Germinal center (tissue), 1 donor: ENCODE measurements at places on chromosomes 16 and 17.

- no peak for DNase-seq
These were observed 140.8 kb upstream of the CHMP6 start for GRCh38 chr17:80850817-80851216.

DNA sequence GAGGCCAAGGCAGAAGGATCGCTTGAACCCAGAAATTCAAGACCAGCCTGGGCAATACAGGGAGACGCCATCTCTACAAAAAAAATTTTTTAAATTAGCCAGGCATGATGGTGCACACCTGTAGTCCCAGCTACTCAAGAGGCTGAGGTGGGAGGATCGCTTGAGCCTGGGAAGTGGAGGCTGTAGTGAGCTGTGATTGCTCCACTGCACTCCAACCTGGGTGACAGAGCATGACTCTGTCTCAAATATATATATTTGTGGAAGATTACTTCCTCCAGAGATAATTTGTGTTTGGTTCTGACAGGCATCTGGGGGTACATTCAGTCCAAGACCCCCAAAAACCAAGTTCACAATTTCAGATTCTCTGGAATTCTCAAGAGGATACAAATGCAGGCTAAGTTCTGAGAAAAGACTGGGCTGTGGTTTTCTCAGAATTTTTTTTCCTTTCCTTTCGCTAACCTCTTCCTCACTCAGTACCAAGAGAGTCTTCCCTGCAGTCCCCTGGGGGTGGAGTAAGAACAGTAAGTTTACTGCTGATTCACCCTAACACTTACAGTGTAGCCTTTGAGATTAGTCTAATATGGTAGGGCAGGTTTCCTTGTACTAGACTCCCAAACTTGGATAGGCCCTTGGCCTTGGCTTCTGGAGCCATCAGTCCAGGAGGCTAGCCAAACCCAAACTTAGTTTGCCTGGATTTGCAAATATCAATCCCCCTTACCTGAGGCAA is 15.1 kb downstream of the GSDMB start:
- no peak for DNase-seq

- no peak for DNase-seq
These were observed 99.3 kb upstream of the C17orf78 start for GRCh38 chr17:37276475-37276874.

GRCh38 chr16:77207030-77207429 is 7.8 kb downstream of the SYCE1L start:
- no peak for DNase-seq

GRCh38 chr17:80219763-80220053 is 425 bp downstream of the SGSH start:
- DNase-seq = peak; percentile 11

GRCh38 chr17:37092701-37093100 is 143.9 kb downstream of the AATF start:
- no peak for DNase-seq

- no peak for DNase-seq
These were observed 229.6 kb upstream of the HSBP1 start for GRCh38 chr16:83578171-83578570.

DNA sequence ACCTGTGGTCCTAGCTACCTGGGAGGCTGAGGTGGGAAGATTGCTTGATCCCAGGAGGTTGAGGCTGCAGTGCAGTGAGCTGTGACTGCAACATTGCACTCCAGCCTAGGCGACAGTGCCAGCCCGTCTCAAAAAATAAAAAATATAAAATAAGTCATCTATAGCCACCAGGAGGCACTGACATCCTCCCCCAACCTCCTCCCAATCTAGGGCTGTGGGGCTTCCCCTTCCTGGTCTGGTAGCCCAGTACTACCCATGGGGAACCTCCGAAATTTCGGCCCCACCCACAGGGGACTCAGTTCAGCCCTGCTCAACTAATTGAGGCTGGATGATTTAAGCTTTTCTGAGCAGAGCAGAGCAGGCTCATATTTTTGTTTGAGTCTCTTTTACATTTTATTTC is 3.2 kb downstream of the ZSCAN10 start:
- DNase-seq = peak; percentile 88

GRCh38 chr17:61400066-61400716 is 548 bp downstream of the TBX2 start:
- DNase-seq = no peak

DNA sequence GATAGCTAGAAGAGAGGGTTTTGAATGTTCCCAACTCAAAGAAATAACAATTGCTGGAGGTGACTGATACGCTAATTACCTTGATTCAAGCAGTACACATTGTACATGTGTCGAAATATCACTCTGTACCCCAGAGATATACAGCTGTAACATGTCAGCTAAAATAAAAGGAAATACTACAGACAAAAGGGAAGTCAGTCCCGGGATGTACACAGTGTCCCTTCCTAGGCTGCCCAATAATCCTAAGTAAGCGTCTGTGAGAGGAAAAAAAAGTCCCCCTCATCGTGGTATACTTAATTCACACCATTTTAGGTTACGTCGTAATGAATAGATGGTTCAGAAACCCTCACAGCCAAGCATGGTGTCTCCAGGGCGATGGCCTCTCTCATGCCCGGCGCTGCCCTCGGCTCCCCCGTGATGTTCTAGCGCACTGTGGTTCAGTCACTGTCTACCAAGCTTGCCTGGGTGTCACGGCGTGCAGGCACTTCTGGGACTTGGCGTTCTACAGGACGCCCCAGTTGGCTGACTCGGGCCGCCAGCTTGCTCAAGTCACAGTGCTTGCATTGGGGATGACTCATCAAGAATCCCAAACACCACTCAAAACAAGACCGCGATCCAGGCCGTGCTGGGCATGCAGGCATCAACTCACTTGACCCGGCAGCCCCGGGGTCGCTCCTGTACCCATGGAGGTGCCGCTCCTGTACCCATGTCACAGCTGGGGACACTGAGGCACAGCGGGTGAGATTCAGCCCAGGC is 27.6 kb downstream of the CCDC40 start:
- DNase-seq = no peak

GRCh38 chr17:67492824-67493517 is 115.9 kb downstream of the PITPNC1 start:
- DNase-seq = no peak

- no peak for DNase-seq
These were observed 91.7 kb downstream of the PCTP start for GRCh38 chr17:55842405-55843158.

DNA sequence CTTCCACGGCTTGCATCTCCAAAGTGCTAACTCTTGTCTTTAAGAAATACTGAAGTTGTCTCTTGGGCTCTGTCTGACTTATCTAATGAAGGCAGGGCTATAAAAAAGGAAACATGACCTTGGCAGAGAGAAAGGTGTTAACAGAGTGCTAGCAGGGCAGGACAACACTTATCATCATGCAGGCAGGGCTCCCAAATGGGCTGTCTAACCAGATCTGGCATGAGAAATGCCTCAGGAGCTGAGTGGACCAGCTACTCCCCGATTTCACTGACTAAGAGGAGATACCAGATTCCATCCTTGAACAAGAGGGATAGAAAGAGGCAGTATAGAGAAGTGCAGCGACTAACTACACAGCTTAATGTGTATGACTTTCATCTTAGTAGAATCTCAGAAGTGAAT is 32.6 kb downstream of the PMP22 start:
- no peak for DNase-seq

- no peak for DNase-seq
These were observed 105.5 kb downstream of the AXIN2 start for GRCh38 chr17:65455972-65456343.

DNA sequence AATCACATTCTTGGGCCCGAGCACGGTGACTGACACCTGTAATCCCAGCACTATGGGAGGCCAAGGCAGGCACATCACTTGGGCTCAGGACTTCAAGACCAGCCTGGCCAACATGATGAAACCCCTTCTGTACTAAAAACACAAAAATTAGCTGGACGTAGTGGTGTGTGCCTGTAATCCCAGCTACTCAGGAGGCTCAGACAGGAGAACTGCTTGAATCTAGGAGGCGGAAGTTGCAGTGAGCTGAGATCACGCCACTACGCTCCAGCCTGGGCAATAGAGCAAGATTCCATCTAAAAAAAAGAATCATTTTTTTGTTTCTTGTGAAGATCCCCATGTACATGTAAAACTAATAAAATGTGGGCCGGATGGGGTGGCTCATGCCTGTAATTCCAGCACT is 53.1 kb upstream of the ATF7IP2 start:
- no peak for DNase-seq

DNA sequence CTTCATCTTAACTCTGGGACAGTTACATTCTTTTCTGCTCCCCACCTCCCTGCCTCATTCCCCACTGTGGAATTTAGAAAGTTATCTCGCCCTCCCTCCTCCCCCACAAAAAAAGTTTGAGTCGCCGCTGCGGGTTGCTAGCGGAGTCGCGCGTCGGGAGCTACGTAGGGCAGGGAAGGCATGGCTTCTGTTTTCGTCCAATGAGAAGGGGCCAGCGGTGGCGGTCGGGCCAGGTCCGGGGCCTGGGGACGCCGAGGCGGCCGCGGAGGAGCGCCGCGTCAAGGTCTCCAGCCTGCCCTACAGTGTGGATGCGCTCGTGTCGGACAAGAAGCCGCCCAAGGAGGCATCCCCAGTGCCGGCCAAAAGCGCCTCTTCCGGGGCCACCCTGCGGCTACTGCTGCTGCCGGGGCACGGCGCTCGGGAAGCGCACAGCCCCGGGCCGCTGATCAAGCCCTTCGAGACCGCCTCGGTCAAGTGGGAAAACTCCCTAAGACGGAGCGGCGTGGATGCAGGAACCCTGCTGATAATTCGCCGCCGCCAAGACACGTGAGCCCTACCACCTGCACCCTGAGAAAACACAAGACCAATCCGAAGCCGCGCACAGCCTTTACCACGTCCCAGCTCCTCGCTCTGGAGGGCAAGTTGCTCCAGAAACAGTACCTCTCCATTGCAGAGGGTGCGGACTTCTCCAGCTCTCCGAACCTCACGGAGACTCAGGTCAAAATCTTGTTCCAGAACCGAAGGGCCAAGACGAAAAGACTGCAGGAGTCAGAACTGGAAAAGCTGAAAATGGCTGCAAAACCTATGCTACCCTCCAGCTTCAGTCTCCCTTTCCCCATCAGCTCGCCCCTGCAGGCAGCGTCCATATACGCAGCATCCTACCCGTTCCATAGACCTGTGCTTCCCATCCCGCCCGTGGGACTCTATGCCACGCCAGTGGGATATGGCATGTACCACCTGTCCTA is 8.9 kb downstream of the OR4D1 start:
- peak; percentile 12 for DNase-seq

DNA sequence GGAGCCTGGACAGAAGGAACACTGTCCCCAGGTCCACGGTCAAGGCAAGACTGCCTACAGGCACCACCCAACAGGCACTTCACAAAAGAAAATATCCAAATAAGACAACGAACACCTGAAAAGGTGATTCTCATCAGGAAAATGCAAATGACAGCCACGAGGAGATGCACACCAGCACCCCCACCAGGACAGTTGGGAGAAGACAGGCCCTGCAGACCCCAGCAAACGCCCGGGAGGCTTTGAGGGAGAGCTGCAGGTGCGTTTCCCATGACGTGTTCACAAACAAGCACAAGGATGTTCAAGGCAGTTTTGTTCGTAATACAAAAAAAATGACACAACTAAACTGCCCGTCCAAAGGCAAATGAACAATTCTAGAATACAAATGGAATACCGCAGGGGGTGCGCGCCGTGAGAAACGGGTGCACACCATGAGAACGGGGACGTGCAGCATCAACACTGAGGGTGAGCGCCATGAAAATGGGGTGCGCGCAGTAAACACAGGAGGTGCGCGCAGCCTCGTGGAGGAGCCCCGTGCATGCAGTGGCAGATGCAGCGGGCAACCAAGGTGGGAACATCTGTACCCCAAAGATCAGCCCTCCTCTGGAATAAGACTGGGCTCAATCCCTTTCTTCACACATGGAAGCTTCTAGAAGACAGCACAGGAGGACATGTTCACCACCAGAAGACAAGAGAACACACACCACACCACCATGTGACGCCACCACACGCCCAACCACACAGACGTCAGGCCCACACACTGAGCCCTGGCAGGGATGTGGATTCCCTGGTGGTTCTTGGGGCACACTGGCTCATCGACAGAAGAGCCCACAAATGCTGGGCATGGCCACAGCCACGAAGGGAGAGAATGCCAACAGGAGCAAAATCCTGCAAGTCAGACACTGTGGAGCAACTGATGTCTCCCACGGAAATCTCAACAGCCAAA is 91.2 kb downstream of the ZNF778 start:
- DNase-seq = peak; percentile 62

GRCh38 chr16:28193530-28194423 is 18.0 kb downstream of the XPO6 start:
- DNase-seq = no peak

GRCh38 chr16:27311448-27311830 is 2.3 kb upstream of the IL4R start:
- no peak for DNase-seq

DNA sequence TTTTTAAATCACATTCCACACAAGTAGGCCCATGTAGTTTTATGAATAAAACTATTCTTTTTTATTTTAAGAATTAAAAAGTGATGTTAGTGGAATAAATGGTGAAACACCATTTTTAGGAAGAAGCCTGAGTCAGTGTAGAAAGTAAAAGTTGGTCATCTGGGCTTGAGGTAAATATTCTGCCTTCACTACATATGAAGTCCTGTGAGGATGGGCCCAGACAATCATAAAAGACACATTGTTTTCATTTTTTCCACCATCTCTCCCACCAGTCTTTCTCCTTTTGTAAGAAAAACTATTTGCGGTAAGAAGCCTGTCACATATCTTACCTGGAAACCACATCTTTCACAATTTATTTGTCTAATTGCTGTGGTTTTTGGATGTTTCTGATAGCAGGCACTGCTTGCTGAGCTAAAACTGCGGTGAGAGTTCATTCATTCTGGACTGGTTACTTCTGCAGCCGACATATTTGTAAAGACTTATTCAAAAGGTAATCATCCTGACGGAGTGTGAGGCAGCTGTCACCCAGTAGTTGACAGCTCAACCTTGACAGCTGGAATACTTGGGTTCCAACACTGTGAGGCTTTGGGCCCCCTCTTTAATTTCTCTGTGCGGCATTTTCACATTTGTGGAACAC is 10.6 kb upstream of the RFFL start:
- DNase-seq = no peak

GRCh38 chr16:86880316-86881117 is 302.2 kb downstream of the FOXL1 start:
- no peak for DNase-seq

- no peak for DNase-seq
These were observed 22.7 kb upstream of the PPM1D start for GRCh38 chr17:60577147-60577915.

GRCh38 chr17:34826332-34826731 is 134.9 kb downstream of the CCT6B start:
- DNase-seq = no peak
